ENCODE measurements at places on chromosomes 16 and 17. TPM values are rescaled to one million over a fixed set of nuclear protein-coding genes. Genes with fewer than 3 reads are reported as not detected.

The AHSP gene
- total RNA-seq: not detected

The TERB1 gene
- not detected for total RNA-seq

The LDHD gene
- 0.22 TPM for total RNA-seq

The CCL3 gene
- 8.8 TPM for total RNA-seq

The G6PC1 gene
- total RNA-seq: not detected

The RAB26 gene
- total RNA-seq: not detected

The RASL10B gene
- 0.39 TPM for total RNA-seq

The ZNF276 gene
- 94.4 TPM for total RNA-seq

The PRSS36 gene
- 3.6 TPM for total RNA-seq

The COPRS gene
- total RNA-seq: 17.7 TPM

The MTHFSD gene
- 29.7 TPM for total RNA-seq

The NPTX1 gene
- 71.2 TPM for total RNA-seq

The DNASE1 gene
- total RNA-seq: 45.2 TPM

The KRTAP17-1 gene
- not detected for total RNA-seq

The MT4 gene
- not detected for total RNA-seq

The PPY gene
- total RNA-seq: not detected

The KRTAP9-1 gene
- not detected for total RNA-seq

The RTN4RL1 gene
- 0.84 TPM for total RNA-seq
